ENCODE measurements at places on chromosomes 3 and 15. TPM values are rescaled to one million over a fixed set of nuclear protein-coding genes. Genes with fewer than 3 reads are reported as not detected.

DNA sequence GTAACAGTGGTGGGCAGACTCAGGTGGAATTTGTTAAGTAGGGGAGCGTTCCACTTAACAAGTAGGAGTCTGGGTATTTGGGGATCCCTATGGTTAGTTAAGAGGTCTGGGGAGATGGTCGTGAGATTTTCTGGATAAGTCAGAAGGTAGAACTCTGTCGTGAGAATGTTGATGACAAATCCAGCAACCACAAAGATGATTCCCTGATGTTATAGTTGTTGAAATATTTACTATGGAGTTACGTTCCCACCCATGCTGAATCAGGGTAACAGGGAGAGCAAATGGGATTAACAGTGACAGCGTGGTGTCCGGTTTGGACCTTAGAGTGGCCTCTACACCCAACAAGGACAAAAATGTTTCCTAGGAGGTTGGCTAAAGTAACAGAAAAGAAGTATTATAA, 110.8 kb downstream of the MFSD1 start:
- no peak for DNase-seq

Gene CYP11A1
- polyA plus RNA-seq = 0.14 TPM

Gene EIF4E3
- polyA plus RNA-seq = 25.1 TPM

Gene HCLS1
- 2.9 TPM for polyA plus RNA-seq

DNA sequence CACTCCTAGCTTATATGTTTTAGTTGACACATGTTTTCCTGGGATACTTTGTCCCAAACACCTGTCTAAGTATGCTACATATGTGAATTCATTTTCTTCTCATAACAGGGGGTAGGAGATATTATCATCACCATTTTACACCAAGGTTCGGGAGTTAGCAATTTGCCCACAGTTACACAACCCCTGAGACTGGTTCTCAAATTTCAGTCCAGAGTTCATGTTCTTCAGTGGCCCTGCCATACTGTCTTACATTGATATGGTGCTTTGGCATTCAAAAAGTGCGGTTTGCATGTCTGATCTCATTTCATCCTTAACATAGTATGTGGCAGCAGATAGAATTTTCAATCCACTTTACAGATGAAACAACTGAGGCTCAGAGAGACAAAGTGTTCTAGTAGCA, 38.4 kb downstream of the ROBO2 start:
- no peak for DNase-seq

Gene KBTBD13
- 5.7 TPM for polyA plus RNA-seq

GRCh38 chr15:31461375-31461774, 134.7 kb downstream of the KLF13 start:
- DNase-seq = no peak

DNA sequence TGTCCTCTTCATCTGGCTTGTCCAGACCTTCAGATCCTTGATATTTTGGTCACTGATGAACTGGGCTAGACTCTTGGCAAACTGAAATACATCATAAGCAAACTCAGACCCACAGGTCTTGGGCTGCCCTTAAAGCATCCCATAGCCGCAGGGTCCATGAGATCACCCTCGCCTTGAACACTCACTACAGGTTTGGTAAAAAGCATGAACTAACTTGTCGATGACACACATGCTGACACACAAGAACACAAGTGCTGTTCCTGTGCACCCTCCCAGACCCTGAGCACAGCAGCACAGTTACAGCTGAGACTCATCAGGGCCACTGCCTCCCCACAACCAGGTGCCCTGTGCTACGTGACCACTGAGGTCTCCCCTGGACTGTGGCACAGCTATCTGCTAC, 21.0 kb downstream of the PFKFB4 start:
- DNase-seq = no peak

DNA sequence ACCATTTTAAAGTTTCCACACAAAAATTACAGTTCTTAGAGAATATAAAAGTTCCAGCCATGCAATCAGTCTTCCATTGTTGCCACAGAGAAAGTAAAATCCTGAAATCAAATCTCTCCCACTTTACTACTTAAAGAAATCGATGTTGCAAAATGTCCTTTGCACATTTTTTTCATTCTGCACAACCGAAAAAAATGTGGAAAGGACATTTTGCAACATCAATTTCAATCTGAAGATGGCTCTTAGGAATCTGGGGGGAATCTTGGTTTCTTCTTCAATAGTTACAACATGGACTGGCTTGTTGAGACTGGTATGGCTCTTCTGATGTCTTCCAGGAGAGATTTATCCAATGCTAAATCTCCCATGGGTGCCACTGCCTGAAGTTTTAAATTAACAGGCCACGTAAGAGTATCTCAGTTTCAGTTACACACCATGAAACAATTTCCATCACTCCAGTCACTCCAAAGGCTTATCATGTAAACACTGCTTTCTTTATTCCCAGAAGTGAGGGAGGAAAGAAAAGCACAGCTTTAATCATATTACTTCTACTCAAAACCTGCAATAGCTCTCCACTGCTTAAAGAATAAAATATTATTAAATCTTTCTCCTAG, 55.8 kb upstream of the CTNNB1 start:
- DNase-seq = no peak

Gene FGD5
- 3.6 TPM for polyA plus RNA-seq

Gene TCTA
- 18.1 TPM for polyA plus RNA-seq

Gene INKA1
- 5.2 TPM for polyA plus RNA-seq

Data from psoas muscle (tissue), 8 donors.